Upper lobe of left lung (tissue), 6 donors: ENCODE measurements at places on chromosomes 5 and 9.
A peak's percentile ranks its signal among the peaks of the same experiment; 100 is the strongest.

GRCh38 chr9:134139081-134139480, 3.2 kb downstream of the WDR5 start:
- DNase-seq, result no peak

GRCh38 chr5:63483338-63483737, 478.9 kb downstream of the HTR1A start:
- no peak for DNase-seq

DNA sequence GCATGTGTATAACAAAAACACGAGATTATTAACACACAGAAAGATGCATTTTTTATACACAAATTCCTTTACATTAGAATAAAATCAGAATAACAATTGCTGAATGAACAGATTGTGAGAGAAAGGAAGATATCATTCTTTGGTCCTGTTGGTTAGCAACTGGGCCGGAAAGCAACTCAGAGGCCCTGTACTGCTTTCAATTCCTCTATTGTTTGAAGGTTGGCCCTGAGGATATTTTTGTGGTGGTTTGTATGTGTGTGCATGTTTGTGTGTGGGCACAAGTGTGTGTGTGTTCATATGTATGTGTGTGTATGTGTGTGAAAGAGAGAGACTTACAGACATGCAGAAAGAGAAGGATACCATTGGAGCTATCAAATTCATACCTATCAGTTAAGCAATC, 356.8 kb upstream of the DMAC1 start:
- no peak for DNase-seq

DNA sequence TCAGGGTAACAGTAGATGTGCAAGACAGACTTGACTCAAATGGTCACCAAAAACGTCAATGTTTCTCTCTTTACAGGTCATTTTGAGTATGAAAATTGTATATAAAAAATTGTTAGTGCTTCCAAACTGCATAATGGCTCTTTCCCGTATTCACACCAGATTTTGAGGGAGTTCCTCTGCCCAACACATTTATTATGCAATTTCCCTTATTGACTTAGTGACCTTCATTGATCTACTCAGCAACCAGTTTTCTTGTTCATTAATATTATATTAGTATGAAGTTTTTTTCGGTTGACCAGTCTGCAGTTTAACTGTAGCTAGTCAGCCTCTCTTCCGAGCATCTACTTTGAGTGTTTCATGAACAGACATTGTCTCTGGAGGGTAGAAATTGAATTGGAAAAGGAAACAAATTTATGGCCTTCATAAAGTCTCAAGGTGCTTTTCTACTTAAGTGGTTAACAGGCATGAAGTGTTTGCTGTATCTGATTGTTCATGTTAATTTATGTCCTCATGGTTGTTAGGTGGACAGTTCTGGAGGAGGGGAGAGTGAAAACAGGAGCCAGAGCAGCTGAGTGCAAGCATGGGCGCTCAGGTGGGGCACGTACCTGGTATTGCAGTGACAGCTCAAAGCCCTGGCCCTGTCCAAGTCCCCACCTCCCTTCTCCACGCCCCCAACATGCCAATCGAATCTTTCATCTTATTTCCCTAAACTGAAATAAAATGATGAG, 240.2 kb downstream of the RFK start:
- no peak for DNase-seq

DNA sequence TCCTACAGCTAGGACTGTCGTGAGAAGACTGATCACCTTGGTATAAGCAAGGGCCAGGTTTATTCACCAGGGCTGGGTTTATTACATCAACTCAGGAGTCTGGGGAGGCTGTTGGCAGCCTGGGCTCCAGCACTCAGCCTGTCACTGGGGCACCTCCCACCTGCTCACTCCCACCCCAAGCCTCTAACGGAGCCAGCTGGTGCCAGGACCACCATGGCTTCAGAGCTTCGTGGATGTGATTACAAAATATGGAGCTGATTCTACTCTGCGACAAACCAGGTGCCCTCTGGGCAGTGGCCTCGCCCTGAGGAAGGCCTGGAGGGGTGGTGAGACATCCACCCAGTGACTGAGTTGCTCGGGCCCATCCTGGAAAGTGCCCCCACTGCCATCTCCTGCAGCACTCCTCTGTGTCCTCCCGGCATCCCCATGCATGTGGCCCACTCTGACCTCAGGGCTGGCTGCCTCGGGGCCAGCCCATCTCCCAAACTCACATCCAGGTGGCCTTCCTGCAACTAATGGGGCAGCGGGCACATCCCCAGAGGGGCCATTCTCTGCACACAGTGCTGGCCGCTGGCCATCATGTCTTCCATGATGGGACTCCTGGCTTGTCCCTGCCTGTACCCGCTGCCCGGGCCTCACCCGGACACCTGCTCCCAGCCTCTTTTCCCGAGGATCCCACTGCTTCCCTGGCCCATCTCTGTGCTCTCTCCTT, 49.6 kb downstream of the SECISBP2 start:
- peak; percentile 60 for DNase-seq

DNA sequence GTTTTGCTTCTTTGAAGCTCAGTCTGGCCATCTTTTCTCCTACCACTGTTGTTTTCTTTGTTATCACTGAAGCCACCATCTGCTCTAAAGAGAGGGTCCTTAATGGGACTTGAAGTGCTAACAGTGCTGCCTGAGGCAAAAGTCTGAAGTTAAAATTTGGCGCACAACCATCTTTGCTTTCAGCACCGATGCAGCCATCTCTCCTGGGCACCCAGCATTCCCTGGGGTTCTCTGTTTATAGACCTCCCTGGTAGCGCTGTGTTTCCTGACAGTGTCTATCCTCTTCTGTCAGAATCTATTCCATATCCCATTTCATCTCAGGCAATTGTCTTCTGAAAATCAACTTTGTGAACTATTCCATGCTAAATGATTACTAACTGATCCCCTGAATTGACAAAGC, 491.5 kb upstream of the MPDZ start:
- DNase-seq, result no peak

- no peak for DNase-seq
Measured at GRCh38 chr5:32304622-32305021, 8.1 kb downstream of the MTMR12 start.

DNA sequence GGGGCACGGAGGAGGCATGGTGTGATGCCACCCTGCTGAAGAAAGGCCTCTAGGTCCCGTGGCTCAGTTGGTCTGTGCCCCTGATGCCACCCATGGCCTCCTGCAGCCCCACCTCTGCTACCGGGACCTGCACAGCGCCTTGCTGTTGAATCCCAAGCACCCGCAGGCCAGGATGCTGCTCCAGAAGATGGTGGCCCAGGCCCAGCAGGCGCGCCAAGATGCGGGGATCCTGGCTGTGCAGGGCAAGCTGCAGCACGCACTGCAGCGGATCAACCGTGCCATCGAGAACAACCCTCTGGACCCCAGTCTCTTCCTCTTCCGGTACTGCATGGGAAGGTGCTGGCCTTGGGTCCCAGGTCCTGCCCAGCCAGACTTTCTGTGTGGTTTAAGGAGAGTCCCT, 7.1 kb downstream of the TTC16 start:
- DNase-seq, result peak; percentile 76

GRCh38 chr9:35271637-35272036, 109.8 kb downstream of the UNC13B start:
- no peak for DNase-seq

GRCh38 chr9:132008855-132009812, 70.5 kb downstream of the MED27 start:
- DNase-seq, result no peak

DNA sequence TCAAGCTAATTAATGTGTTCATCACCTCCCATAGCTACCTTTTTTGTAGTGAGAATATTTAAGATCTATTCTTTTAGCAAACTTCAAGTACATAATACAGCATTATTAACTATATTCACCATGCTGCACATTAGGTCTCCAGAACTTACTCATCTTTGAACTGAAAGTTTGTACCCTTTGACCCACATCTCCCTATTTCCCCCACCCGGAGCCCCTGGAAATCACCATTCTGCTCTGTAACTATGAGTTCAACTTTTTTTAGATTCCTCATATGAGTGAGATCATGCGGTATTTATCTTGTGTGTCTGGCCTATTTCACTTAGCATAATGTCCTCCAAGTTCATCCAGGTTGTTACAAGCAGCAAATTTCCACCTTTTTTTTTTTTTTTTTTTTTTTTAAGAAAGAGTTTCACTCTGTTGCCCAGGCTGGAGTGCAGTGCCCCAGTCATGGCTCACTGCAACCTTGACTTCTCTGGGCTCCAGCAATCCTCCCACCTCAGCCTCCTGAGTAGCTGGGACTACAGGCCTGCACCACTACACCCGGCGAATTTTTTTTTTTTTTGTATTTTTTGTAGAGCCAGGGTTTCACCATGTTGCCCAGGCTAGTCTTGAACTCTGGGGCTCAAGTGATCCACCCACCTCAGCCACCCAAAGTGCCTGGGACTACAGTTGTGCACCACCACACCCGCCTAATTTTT, 100.4 kb upstream of the SAP30L start:
- DNase-seq, result no peak

- DNase-seq, result no peak
Measured at GRCh38 chr9:83372957-83373356, 165.2 kb downstream of the FRMD3 start.

- DNase-seq, result no peak
Measured at GRCh38 chr9:132006677-132007370, 72.8 kb downstream of the MED27 start.

DNA sequence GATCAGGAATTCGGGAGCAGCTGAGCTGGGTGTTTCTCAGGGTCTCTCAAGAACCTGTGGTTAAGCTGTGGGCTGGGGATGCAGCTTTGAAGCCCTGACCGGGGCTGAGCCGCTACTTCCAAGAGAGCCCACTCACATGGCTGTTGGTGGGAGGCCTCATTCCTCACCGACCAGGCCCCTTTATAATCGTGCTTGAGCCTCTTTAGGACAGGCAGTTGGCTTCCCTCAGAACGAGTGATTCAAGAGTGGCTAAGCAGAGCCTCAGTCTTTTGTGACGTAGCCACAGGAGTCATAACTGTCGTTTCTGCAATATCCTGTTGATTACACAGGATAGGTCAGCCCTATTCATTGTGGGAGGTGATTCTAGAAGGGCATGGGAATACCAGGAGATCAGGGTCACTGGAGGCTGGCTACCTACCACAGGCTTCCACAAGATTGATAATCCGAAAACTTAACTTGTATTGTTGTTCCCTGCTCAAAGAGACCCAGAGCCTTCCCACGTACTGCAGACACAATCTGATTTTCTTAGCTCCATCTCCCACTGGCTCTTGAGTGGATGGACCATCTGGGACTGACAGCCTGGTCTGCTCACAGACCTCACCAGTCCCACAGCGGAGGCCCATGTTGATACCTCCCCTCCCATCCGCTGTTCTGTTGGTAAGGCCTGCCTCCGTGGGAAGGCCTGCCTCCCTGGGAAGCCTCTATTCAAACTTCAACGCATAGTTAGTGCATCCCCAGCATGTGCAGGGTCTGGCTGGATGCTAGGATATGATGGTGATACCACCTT, 3.0 kb upstream of the ERGIC1 start:
- no peak for DNase-seq

DNA sequence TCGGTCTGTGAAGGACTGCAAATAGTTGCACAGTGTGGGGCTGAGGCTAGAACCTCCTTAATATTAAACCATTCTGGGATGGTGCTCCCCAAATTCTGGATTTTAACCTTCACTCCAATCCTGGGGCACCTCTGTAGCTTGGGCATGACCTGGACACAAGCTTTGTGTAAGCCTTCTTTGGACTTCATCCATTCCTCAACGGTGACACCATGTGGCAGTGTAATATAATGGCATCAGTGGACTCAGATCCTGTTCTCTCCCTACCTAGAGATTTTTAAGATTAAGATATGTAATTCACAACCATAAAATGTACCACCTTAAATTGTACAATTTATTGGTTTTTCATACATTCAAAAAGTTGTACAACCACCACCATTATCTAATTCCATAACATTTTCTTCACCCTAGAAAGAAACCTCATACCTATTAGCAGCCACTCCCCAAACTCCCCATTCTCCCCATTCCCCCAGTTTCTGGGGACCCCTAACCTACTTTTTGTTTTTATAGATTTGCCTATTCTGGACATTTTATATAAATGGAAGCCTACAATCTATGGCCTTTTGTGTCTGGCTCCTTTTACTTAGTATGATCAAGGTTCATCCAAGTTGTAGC, 4.8 kb upstream of the PLGRKT start:
- peak; percentile 53 for DNase-seq

- DNase-seq, result peak; percentile 95
Measured at GRCh38 chr5:1111727-1112289, at the start of gene SLC12A7. TSS of gene SLC12A7 (minus strand) at chr5:1112063. CDS start at chr5:1111991, 72 bp downstream.

DNA sequence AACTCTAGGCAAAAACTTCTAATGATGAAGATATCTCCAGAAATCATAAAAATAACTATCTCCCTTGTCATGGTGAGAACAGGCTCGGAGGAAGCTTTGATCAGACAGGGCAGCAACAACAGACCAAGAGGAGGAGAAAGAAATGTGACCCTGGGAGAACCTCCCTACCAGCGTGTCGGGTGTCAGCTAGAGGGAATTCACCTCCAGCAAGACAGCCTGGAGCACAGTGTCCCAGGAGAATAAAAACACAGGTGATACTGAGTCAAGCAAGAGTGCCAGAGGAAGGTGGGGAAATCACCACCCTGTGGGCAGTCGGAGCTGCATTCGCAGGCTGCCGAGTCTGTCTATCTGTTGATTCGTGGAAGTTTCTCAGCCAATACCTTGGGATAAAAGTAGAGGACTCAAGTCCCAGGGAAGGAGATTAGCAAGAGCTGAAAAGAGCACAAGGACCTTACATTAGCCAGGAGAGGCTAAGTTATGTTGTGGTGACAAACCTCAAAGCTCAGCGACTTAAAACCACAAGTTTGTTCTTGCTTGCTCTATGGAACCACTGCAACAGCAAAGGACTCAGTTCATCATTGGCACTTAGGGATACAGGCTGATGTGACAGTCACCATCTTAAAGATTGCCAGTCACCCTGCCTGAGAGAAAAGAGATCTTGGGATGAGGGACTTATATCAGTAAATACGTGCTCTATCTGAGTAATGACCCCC, 598.3 kb downstream of the CCDC171 start:
- DNase-seq, result no peak
